Muscle of arm (tissue), 14 donors: ENCODE measurements at places on chromosomes 5 and 9. TPM values are rescaled to one million over a fixed set of nuclear protein-coding genes. Genes with fewer than 3 reads are reported as not detected.

GRCh38 chr5:62299600-62299999, 6.4 kb upstream of the KIF2A start:
- DNase-seq = no peak

DNA sequence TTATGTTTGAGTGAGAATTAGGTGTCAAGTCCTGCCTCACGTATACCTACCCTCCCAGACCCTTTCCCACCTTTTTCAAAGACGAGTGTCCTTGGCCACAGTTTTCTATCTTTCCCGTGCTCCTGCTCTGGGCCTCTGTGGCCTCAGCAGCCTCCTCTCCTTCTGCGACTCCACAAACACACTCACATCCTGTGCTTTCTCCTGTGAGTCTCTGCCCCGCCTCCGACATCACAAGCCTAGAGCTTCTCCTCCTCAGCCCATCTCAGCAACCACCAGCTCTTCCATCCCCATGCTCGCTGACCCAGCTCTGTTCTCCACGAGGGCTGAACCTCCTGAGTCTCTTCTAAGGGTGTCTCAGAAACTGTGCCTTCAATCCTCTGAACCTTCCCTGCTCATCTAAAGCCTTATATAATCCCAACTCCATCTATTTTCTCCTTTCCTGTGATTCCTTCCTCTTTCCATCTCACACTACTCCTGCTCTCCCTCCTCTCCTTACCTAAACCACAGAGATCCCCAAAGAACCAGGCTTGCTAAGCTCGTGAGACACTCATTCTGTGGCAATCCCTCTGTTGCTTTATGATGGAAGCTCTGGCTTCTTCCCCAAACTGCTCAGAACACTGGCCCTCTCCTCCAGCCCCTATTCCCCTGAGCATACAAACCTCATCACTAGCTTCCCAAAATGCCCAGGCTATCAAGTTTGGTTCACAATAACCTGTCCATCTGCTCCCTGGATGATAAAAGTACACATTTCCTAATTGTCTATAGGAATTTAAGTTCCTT, 55.2 kb downstream of the RASEF start:
- DNase-seq = no peak

DNA sequence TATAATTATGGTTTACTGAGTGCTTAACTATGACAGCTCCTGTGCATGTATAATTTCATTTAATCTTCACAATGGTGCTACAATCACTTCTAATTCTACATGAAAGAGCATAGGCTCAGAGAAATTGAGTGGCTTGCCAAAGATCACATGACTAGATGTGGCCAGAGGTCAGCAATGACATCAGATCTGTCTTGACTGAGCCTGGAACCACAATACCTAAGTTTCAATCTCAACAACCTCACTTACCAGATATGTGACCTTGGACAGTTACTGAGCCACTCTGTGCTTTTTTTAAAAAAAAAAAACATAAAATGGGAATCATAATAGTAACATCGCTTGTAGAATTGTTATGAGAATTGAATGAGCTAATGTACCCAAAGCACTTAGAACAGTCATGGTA, 130.7 kb downstream of the TRIM32 start:
- DNase-seq = no peak

DNA sequence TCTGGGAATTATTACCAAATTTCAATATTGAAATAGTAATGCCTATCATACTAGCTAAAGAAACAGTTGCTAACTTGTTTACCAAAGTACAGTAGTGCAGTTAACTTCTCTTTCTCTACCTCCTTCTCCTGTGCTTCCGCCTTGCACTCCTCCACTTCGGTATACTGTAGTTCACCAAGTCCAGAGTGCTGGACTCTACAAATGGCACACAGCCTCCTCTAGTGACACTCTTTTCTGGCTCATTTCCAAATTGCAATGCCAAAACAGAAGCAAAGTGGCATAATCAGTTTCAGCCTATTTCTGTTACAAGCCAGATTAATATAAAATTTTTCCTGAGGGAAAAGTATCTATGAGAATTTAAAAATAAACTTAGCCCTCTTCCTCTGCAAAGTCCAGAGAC, 86.0 kb upstream of the RASGRF2 start:
- no peak for DNase-seq

GRCh38 chr5:41924526-41924871, 582 bp upstream of the FBXO4 start:
- no peak for DNase-seq

NR6A1 gene
- polyA plus RNA-seq = 0.63 TPM

TXNDC8 gene
- not detected for polyA plus RNA-seq

NUTM2G gene
- 0.50 TPM for polyA plus RNA-seq
